ENCODE measurements at places on chromosomes 16 and 17.

- DNase-seq, result peak; percentile 41
These were observed 500.0 kb upstream of the SALL1 start for GRCh38 chr16:51651061-51651466.

- no peak for DNase-seq
These were observed 26.6 kb downstream of the LGALS9 start for GRCh38 chr17:27657620-27658019.

DNA sequence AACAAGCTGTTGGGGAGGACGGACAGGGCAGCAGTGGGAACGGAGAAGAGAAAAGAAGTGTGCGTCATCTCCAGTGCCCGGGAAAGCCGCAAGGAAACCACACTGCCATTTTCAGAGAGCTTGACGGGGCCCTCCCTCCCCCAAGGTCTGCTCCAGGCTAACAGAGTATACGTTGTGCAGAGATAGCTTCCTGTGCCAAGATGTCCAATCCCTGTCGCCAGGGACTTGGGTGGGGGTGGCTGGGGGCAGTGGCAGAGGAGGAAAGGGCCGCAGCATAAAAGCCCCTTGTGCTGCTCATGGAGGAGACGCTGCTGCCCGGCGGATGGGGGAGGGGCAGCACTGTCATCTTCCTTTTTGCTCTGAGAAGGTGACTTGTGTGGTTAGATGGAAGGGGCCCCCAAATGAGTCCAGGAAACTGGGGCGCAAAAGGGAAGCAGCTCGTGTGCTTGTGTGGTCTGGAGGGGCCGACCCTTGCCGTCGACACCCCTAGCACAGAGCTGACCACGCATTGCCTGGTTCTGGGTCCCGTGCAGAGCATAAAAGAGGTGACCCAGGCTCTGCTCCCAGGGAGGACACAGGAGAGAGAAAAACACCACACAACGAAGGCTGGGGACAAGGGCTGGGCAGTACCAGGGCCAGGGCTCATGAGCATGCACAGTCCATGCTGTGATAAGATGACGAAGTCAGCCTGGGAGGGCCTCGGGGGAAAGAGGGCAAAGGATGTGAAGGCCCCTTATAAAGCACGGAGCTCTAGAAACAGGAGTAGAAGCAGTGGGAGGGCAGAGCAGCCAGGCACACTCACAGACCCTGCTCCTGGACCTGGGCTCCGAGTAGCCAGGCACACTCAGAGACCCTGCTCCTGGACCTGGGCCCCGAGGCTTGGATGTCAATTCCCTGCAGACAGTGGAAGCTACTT, 372.7 kb downstream of the SLC39A11 start:
- DNase-seq, result no peak

- no peak for DNase-seq
These were observed 70.4 kb upstream of the CACNG5 start for GRCh38 chr17:66764506-66764905.

DNA sequence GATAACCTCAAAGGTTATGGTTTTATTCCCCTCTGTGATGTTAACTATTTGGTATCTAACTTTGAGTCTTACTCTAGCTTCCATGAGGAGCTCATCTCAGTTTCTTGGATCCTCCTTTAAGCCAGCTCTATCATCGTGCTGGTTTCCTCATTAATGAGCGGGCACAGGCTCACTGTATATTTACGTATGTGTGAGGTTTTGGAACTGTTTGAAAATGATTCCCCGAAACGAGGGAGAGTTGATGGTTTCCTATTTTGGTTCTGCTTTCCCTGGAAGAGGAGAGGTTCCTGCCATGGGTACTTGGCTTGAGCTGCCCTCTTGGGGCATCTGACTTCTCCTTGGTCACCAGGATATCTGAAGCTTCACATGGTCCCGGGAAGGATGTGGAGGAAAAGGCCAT, 32.7 kb upstream of the PIK3R6 start:
- DNase-seq, result no peak

DNA sequence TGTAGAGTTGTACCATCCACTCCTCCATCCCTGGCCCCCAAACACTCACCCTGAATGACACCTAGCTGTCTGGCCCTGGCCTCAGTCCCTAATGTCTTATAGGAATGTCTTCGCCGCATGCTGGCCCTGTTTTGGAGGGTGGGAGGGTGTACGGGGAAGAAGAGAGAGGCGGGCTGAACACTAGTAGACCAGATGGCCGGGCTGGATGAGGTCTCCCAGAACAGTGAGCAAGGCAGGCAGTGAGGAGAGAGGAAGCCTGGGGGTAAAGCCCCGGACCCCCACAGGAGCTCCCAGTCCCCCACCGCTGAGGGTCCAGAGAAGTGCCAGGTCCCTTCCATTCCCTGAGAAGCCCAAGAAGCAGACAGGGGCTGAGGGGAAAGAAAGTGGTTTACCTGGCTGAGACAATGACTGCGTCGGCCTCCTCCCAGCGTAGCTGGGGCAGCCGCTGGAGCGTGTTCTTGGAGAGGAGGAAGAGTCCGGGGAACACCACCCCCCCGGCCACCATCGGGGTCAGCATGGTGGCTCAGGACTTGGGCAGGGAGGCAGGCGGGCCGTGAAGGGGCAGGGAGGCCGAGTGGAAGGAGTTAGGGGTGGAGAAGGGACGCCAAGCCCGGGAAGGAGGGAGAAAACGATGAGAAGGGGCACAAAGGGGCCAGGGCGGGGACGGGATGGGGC, 923 bp downstream of the TLCD3B start:
- peak; percentile 63 for DNase-seq

- DNase-seq, result no peak
These were observed 8.9 kb upstream of the HOXB2 start for GRCh38 chr17:48553826-48554225.

- DNase-seq, result no peak
These were observed 50.6 kb downstream of the HS3ST3B1 start for GRCh38 chr17:14351493-14351892.

GRCh38 chr17:78345172-78345571, 14.7 kb downstream of the SOCS3 start:
- DNase-seq, result no peak

DNA sequence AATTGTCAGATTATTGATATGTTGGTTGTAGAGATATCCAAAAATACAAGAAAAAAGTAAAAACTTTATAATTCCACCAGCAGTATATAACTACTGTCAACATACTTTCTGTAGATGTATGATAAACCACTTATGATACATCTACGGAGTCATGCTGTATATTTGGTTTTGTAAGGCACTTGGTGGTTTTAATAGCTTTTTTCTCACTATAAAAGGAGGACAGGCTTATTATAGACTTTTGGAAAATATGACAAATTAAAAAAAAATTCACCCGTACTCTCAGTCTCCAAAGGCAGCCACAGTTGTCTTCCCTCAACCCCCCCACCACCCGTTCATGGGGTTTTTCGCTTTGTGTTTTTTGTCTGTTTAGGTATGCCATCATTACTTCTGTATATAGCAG, 14.8 kb downstream of the RAI1 start:
- DNase-seq, result no peak

DNA sequence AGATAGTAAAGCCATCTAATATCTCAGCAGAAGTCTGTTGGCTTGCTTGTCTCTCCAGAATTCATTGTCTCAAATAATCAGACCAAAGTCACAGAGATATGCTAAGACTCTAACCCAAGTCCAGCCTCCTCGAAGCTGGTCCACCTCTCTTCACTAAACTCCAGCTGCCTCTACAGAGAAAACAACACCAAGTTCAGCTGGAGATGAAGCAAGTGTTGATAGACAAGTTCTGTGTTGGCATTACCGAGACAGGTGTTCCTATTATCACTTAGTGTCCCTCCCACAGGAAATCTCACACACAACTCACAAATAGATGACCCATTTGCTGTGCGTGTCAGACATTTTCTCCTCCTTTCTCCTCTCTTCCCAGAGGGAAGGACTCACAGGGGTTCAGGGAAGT, 164.4 kb upstream of the ANKFN1 start:
- DNase-seq, result no peak

- no peak for DNase-seq
These were observed 32.4 kb downstream of the TIMM22 start for GRCh38 chr17:1029196-1029921.

DNA sequence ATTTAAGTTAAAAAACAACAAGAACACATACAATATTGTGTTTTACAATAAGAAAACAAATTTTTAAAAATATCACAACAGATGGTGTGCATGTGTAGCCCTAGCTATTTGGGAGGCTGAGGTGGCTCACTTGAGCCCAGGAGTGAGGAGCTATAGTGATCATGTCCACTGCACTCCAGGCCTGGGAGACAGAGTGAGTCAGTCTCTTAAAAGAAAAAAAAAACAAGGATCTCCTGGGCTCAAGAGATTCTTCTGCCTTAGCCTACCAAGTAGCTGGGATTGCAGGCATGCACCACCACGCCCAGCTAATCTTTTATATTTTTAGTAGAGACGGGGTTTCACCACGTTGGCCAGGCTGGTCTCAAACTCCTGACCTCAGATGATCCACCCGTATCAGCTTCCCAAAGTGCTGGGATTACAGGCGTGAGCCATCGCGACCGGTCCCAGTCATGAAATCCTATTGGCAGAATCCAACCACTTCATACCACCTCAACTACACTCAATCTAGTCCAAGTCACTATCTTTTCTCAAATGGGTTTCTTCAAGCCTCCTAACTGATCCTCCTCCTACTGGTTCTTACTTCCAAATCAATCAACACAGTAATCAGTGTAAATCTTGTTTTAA, 55.0 kb downstream of the STH start:
- DNase-seq, result no peak

DNA sequence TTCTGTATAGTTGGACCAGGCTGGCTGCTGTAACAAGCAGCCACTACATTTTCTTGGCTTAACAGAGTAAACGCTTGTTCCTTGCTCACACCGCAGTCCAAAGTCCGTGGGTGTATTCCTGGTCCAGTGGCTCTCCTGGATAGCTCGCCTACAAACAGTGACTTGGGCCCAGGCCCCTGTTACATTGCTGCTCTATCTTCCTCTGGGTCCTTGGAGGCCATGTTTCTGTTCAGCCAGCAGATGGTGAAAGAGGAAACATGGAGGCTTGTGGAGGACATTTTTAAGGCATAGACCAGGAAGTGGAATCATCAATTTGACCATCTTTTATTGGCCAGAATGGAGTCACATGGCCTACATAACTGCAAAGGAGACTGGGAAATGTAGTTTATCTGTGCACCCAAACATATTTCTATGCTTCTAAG, 55.1 kb downstream of the ATP2C2 start:
- DNase-seq, result peak; percentile 44

DNA sequence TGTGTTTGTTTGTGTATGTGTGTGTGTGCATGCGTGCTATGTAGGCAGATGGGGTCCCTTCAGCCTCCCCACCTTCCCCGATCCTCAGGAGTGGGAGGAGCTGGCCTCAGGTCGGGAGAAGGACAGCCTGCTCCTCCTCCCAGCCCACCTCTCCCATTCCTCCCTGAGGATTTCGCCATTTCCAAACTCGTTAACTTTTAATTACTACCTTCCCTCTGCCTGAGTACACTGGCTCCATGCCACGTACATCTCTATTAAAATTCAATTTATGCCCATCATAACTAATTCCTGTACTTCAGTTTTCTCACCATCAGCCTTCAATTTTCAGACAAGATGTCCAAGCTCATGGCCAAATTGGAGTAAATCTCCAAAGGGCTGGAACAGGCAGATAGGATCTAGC, 148.6 kb downstream of the SDK2 start:
- DNase-seq, result no peak

DNA sequence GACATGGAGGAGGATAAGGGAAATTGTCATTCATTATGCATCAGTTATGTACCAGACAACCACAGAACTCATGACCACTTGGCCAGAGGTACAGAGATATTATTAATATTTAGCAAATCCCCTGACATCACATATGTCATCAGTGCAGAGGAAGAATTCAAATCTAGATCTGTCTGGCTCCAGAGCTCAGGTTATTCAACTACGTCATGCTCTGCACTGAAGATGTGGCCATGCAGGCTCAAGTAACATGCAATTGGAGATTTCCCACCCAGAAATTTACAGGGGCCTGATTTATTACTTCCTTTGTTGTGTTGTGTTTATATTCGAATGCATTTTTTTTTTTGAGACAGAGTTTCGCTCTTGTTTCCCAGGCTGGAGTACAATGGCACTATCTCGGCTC, 224.3 kb downstream of the HS3ST4 start:
- DNase-seq, result no peak

GRCh38 chr16:57072616-57073275, 19.6 kb upstream of the CPNE2 start:
- DNase-seq, result no peak

DNA sequence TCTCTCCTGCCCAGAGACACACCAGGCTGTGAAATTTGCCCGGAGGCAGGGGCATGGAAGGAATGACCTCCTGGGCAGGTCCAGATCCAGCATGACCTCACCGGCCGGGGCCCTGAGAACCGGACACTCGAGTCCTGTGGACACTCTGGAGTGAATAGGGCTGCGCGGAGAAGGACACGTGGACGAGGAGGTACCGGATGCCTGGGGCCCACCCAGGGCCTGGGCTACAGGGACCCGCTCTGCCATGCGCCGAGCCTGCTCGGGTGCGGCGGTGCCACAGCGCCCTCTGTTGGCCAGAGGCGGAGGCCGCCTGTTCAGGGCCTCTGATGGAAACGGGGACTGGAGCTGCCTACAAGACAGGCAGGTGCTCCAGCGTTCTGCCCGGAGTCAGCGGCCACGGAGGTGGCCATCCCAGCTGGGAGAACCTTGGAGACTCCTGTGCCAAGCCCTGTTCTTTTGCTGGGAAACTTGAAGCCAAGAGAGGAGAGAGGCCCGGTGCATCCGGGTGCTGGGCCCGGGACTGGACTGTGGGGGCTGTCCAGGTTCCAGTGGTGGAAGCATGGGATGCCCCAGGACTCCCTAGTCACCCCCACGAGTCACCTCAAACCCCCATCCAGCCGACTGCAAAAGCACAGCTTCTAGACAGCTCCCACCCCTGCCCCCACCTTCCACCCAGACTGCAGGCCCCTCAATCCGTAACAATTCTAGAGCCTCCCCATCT, 19.3 kb upstream of the NXPH3 start:
- peak; percentile 98 for DNase-seq

Data from SK-N-SH (cell line).